Left ventricle myocardium inferior (tissue), 1 donor: ENCODE measurements at places on chromosomes 6 and 20.

DNA sequence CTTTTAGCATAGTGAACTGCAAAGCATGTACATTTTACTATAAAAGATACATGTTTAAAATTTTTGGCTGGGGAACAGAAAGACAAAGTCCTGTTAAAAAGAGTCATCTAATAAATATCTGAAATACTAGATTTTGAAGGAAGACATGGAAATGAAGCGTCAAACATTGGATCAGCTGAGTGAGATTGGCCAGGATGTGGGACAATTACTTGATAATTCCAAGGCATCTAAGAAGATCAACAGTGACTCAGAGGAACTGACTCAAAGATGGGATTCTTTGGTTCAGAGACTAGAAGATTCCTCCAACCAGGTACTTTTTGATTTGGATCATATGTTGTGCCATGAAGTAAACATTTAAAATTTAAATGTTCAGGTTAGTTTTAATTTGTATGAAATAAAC, 162.3 kb downstream of the UTRN start:
- DNase-seq = no peak

DNA sequence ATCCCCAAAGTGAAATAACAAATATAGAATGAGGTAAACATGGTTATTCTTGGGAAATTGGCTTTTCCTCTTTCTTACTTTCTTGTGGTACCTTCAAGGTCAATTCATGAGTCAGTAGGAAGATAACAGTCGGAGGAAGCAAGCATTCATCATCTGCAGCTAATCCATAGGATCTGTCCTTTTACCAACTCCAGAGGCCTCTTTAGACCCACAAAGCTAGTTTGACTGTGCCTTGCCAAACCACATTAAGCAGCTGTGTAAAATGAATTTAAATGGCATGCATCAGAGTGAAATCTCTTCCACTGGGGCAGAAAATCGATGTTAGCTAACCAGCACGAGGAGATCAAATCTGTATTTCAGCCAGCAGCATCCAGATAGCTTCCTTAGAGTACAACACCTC, 171.3 kb downstream of the TMEM242 start:
- DNase-seq = no peak

DNA sequence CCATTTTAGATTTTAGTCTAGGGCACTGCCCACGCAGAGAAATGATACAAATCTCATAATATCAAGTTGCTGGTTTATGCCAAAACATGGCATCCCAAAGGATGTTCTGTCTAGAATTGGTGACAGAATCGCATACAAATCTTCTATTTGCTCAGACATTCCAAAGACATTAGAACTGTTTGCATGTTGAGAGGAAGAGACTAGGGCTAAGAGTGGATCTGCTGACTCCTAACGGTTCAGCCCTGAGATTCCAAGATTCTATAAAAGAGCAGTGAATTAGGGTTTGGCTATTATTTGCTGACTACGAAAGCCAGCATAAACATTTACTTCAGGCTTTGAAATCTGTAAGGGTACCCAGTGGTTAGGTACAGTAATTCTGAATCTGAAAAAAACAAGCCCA, 3.6 kb downstream of the EPB41L2 start:
- no peak for DNase-seq

- no peak for DNase-seq
Observed at GRCh38 chr6:165205632-165206031, 103.8 kb downstream of the C6orf118 start.

DNA sequence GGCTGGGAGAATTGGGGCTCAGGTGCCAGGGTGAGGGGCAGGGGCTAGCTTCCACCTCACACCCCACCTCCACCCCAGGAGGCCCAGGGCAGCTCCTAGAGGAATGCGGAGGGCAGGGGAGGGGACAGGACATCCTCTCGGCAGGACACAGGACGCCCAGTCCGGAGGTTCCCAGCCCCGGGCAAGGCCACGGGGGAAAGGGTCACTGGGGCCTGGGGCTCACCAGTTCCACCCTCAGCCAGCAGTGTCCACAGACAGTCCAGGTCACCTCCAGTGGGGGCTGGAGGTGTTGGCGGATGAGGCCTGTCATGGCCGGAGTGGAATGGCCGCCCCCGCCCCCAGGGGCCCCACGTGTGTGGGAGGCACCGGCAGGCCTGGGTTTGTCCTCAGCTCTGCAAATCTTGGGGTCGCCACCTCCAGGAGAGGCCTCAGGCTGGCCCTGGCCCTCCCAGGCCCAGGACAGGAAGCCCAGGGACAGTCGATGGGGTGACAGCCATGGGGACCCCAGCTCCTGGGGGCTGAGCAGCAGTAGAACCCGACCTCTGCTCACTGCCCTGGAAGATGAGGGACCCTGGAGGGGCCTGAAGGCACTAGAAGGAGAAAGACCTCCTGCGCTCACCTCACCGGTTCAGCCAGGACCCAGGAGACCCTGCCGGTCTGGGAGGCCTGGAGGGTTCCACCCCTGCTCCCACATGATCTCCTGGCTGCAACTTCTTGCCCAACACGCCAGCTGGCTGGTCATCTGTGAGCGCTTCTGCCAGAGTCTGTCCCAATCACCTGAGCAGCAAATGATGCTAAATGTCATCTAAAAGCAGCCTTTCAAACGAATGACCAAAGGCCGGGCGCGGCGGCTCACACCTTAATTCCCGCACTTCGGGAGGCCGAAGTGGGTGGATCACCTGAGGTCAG, 13.0 kb upstream of the ABHD16B start:
- no peak for DNase-seq

GRCh38 chr6:35073211-35073610, 67.9 kb downstream of the TCP11 start:
- peak; percentile 5 for DNase-seq

GRCh38 chr6:39249278-39249677, 20.0 kb upstream of the KCNK5 start:
- no peak for DNase-seq

DNA sequence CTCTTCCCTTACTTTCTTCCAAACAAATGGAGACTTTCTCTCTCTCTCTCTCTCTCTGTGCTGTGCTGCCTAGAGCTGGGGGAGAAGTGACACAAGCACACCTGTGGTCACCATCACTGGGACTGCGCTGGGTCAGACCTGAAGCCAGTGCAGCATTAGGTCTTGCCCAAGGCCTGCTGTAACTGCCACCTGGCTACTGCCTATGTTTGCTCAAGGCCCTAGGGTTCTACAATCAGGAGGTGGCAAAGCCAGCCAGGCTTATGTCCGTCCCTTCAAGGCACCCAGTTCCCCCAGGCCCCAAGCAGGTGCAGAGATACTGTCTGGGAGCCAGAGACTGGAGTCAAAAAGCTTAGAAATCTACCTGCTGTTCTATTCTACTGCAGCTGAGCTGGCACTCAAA, 49.4 kb upstream of the TOP1 start:
- no peak for DNase-seq

- peak; percentile 69 for DNase-seq
Observed at GRCh38 chr20:59515013-59515905, 89.1 kb upstream of the PHACTR3 start.

- no peak for DNase-seq
Observed at GRCh38 chr6:119322715-119323350, 26.7 kb downstream of the MAN1A1 start.

DNA sequence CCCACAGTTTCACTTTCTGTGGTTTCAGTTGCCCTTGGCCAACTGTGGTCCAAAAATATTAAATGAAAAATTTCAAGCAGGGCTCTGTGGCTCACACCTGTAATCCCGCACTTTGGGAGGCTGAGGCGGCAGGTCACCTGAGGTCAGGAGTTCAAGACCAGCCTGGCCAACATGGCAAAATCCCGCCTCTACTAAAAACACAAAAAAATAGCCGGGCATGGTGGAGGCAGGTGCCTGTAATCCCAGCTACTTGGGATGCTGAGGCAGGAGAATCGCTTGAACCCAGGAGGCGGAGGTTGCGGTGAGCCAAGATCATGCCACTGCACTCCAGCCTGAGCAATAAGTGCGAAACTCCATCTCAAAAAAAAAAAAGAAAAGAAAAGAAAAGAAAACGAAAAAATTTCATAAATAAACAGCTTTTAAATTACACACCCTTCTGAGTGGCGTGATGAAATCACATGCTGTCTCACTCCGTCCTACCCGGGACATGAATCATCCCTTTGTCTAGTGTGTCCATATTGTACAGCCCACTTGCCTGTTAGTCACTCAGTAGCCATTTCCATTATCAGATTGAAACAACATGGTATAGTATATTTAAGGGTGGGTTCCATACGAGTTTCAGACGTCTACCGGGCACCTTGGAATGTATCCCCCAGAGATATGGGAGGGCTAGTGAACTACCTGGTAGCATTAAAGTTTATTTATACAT, 11.7 kb downstream of the PTPRK start:
- no peak for DNase-seq

- no peak for DNase-seq
Observed at GRCh38 chr6:135137826-135138225, 43.3 kb upstream of the MYB start.

GRCh38 chr6:112298021-112298745, 43.8 kb upstream of the LAMA4 start:
- DNase-seq = no peak

DNA sequence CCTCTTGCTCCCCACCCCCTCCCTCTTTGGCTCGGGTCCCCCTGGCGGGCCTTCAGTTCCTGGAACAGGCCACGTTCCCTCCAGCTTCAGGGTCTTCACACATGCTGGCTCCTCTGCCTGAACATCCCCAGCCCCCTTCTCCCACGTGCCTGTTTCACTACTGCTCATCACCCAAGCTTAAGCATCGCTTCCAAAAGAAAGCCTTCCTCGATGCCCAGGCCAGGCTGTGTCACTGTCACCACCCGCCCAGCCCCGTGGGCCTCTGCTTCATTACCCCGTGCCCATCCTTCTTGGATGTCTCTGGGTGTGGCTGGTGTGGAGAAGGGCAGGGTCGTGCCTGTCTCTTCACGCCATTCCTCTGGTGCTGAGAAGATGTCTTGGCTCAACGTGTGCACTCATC, 2.8 kb downstream of the DLGAP4 start:
- DNase-seq = no peak

- peak; percentile 17 for DNase-seq
Observed at GRCh38 chr6:153103319-153103655, 27.8 kb downstream of the RGS17 start.

DNA sequence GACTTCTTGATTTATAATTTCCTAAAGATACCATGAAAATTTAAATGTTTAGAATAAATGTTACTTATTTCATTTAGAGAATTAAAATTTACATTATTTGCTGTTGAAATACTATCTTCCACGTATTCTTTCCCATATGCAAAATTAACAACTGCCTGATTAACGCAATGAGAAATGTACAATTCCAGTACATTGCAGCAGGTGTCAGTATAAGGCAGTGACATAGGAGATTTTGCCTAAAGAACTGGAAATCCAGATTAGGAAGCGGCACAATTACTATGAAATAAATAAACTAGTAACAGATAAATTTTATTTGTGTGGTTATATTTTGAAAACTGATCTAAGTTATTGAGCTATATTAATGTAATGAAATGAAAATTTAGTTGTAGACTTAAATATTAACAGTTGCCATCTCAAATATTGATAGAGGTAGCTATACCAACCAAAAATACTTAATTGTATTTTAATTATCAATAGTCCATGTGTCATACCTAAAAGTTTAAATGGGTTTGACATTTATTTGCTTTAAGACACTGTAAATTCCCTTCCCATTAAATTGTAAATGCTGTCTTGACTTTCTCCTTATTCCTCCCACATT, 300.2 kb downstream of the UTRN start:
- no peak for DNase-seq

DNA sequence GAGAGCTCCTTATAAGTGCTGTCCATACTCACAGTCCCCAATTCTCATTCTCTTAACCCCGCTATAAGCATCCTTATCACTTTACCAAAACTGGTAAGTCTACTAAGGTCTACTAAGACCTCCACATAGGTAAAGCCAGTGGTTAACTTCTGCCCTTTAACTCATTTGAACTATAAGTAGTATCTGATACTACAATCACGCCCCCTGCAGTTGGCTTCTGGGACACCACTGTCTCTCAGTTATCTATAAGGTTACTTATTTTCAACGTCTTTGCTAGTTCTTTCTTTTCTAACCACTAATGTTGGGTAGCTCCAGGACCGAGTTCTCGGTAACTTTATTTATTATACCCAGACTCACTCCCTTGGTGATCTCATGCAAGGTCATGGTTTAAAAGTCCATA, 142.6 kb downstream of the ARHGAP18 start:
- no peak for DNase-seq

DNA sequence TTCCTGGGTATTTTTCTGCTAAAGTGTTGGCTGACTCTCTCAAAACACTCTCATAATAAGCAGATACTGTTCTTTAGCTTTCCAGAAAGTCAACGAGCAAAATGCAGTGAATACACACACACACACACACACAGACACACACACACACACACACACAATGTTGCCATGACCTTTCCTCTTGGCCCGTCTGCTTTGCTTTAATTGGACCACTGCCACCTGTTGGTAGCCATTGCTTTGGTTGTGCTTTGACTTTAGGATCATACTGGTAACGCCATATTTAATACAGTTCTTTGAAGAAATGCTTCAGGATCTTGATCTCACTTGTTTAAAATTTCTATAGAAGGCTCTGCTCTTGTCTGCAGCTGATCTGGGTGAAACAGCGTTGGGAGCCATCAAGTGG, 4.4 kb downstream of the FIG4 start:
- no peak for DNase-seq

DNA sequence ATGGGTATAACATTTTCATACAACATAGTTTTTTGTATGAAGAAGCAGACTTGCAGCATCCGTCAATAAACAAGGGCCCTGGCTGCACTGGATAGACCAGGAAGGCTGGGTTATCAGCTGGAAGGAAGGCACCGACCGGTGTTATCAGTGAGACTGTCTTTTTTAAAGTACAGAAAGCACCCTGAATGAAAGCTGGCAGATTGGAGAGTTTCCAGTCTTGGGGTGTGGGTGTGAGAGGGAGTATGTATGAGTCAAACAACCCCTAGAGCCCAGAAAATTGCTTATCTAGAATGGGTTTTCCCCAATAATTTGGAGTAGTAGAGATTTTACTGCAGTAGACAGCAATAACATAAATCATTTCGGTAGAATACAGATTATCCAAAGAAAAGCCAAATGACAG, 42.4 kb downstream of the TXLNB start:
- DNase-seq = no peak

GRCh38 chr20:47725248-47725973, 59.9 kb downstream of the SULF2 start:
- DNase-seq = peak; percentile 47

GRCh38 chr6:41622206-41622988, 15.9 kb upstream of the MDFI start:
- no peak for DNase-seq

DNA sequence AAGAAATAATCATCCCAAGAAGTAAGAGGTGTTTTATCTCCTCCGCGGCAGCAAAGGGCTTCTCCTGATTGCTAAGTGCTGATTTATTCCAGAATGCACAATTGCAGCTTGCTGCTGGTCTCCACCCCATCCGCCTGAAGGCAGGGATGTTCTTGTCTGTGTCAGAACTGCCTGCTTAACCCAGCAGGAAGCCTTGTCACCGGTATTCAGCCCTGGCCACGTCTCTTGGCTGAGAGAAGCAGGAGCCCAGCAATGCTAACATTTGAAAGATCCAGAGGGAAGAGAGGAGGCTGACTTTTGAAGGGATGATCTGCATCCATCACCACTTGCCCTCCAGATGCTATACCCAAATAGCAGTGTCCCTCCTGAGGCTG, 4.2 kb downstream of the SCML4 start:
- no peak for DNase-seq
